NCI-H2081 (cell line): ENCODE measurements at places on chromosomes 2 and 18.

GRCh38 chr2:172745636-172746035, 10.0 kb downstream of the RAPGEF4 start:
- DNase-seq = no peak

DNA sequence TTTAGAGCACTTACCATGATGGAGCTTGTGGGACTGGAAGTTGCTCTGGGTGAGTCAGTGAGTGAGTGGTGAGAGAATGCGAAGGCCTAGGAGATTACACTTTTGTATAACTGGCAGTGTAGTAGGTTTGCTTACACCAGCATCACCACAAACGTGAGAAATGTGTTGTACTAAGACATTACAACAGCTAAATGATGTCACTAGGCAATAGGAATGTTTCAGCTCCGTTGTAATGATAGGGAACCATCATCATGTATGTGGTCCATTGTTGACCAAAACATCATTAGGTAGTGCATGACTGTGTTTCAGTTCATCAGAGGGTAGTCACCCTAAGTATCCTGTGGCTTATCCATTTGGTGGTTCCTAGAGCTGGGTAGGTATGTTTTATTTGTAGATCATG, 11.9 kb downstream of the ZNF407 start:
- DNase-seq = no peak

DNA sequence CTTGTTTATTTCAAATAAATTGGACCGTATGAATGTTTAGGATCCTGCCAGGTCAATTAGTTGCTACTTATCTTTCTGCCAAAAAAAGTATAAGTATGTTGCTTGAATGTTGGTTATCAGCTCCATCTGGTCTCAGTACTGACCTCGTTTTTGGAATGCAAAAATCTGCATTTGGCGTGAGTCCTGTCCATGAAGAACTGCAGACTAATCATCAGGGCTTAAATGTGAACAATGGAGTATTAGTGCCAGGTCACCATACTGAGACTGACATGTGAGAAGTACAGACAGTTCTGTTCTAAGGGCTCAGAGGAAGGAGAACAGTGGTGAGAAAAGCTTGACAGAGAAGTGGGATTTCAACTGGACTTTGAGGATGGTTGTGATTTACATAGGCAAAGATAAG, 393.1 kb upstream of the SLC14A2 start:
- no peak for DNase-seq

DNA sequence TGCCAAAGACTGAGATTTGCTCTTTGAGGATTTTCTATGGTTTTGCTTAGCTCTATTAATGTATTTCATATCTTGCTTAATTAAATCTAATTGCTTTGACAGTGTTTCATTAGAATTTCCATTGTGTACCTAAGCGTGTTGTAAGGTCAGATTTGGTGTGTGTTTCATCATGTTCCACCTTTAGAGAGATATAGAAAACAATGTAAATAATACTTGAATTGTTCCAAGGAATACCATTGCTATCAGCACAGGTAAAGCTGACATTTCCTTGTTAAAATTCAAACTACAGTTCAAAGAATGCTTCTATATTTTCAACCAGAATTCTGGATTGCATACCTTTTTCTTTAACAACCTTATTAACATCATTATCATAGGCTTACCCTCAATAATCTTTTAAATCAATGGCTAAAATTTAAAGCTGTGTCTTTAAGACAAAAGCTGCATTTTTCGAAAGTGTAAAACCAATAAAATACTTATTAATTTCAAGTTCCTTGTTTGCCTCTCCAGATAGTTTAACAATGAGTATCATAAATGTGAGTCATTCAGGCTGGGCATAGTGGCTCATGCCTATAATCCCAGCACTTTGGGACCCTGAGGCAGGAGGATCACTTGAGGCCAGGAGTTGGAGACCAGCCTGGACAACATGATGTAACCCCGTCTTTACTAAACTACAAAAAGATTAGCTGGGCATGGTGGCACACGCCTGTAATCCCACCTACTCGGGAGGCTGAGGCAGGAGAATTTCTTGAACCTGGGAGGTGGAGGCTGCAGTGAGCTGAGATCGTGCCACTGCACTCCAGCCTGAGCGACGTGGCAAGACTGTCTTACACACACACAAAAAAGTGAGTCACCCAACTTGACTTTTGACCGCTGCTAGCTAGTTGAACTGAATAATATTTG, 188.0 kb upstream of the PKDCC start:
- DNase-seq = no peak

DNA sequence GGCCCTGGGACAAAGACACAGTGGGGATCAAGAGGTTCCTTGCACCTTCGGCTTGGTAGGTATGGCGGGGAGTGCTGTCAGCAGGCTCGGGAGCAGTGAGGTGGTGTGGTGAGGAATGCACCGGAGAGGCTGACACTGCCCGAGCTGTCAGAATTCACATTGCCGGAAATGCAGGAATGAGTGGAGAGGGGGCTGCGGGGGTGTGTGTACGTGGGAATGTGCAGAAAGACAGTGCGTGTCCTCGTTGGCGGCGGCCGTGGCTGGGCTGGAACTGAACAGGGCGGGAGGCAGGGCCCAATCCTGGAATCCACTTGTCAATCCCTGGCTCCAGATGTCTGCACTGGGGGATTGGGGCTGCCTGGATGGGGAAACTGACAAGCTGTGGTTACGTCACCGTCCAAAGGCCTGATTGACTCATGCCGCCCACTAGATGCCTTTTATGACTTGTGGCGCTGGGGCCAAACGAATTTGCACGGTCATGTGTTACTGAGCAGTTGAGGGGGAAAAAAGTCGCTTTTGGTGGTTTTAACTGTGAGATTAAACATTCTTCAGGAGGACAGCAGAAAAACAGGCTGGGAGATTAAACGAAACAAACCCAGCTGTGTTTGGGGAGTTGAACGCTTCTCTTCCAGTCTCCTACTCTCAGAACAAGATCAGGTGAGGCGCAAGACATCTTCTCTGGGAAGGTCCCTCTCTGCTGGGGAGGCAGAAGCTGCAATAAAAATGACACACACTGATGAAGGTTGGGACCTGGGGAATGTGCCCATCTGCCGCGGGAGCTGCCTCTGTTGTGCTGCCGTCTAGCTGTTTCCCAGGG, 189.4 kb upstream of the GLI2 start:
- no peak for DNase-seq

- DNase-seq = no peak
Observed at GRCh38 chr2:218981881-218982585, 3.0 kb downstream of the FEV start.

DNA sequence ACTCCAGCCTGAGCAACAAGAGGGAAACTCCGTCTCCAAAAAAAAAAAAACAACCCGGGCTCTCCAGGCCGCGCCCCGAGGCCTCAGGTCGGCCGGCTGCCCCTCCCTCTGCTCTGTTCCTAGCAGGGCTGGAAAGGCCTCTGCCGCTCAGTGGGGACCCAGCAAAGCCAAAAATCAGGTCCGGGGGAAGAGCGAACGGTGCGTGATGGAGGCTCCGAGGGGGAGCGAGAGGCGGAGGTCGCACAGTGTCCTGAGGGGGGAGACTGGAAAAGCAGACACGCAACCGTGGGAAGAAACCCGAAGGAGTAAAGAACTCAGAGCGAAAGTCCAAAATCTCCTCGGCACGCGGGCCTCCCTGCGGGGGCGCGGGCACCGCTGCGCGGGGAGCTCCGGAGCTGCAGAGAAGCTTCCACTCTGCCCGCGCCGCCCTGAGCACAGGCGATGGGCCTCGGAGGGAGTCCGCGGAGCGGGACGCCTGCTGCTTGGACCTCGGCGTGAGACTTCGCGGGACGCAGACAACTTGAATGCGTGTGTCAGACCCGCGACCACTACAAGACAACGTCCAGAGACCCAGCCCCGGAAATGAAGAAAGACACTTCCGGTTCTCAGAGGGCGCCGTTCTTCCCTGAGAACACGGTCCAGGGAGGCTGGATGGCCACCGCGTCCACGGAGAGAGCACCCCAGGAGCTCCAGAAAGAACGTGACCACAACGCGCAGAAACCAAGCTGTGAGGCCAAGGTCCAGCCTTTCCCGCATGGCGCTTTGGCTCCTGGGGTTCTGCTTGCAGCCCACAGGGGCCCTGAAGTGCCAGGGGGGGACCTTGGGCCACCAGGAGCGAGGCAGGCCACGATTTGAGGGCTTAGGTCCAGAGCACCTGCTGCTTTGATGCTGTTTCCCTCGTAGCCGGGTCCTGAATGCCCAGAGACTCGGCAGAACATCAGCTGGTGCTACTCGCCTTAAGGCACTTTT, 219.8 kb downstream of the DPP10 start:
- peak; percentile 70 for DNase-seq

DNA sequence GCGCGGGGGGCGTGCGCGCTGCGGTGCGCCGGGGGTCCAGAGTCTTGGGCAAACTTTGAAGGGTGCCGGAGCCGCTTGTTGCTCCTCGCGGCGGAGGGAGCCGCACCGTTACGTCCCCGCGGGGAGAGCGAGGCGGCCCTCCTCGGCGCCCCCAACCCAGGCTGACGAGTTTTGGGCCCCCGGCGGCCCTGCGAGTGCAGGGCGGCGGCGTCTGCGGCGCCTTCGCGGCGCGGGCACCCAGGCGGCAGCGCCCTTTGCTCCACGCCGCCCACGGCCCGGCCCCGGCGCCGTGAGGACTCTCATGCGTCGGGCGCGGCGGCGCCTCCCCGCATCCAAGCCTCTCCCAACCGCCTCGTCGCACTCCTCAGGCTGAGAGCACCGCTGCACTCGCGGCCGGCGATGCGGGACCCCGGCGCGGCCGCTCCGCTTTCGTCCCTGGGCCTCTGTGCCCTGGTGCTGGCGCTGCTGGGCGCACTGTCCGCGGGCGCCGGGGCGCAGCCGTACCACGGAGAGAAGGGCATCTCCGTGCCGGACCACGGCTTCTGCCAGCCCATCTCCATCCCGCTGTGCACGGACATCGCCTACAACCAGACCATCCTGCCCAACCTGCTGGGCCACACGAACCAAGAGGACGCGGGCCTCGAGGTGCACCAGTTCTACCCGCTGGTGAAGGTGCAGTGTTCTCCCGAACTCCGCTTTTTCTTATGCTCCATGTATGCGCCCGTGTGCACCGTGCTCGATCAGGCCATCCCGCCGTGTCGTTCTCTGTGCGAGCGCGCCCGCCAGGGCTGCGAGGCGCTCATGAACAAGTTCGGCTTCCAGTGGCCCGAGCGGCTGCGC, 814 bp downstream of the FZD7 start:
- DNase-seq = peak; percentile 13

- DNase-seq = no peak
Observed at GRCh38 chr2:15938803-15939555, 1.4 kb upstream of the MYCN start.

- peak; percentile 91 for DNase-seq
Observed at GRCh38 chr2:26982102-26982742, 11.8 kb downstream of the MAPRE3 start.

DNA sequence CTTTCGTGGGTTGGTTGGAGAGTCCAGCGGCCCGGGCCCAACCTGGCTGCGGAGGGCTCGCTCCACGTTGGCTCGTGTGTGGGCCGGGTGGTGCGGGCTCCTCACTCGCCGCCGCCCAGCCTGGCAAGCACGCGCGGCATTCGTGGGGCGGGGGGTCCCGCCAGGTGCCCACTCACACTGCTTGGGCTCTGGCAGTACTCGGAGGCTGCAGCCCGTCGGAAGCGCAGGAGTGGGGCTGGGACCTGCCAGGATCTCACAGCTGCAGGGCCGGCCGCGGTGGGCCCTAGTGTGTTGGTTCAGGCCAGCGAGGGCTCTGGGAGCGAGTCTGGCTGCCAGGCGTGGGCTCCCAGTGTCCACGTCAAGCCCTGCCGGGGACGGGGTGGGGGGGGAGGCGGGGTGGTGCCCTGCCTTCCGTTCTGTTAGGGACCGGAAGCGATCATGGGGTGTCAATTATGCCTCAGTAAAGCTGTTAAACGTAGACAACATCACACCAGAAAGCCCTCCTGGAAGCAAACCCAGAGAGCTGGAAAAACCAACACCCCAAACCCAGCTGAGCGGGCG, 1.0 kb upstream of the HS6ST1 start:
- DNase-seq = no peak

DNA sequence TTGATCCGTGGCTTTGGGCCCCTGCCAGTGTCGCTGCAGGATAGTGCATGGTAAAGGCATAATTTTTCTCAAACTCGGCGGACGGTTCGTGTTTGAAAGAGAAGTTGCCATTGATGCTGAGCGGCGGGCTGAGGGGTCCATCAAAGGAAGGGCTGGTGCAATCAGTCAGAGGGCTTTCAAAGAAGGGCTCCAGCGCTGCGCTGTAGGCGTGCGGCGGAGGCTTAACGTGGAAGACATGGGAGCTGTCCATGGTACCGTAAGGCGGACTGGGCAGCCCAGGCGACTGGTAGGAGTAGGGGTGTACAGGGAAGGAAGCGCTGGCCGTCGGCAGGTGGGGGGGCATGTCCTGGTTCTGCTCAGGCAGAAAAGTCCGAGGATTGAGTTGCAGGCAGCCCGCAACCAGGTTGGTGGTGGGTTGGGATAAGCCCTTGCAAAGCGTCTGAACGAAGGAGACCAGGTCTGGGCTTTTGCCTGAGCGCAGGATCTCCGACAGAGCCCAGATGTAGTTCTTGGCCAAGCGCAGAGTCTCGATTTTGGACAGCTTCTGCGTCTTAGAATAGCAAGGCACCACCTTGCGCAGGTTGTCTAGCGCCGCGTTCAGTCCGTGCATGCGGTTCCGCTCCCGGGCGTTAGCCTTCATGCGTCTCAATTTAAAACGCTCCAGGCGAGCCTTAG, 2.3 kb downstream of the NEUROD1 start:
- DNase-seq = no peak

DNA sequence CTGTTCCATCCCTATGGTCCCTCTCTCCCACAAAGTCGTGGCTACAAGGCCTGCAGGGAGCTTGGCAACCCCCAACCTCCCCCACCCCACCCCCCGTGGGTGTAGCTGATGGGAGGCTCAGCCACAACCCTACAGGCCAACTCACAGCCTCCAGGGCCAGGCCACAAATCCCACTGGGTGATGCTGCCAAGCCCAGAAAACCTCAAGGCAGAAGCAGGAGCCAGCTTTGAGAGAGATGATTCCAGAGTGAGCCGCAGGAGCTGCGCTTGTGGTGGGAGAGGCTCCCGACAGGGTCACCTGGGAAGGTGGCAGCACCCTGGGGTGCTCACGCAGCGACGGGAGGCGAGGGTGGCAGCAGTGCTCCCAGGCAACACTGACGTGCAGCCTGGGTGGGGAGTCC, 44.8 kb downstream of the ADCY3 start:
- DNase-seq = no peak

DNA sequence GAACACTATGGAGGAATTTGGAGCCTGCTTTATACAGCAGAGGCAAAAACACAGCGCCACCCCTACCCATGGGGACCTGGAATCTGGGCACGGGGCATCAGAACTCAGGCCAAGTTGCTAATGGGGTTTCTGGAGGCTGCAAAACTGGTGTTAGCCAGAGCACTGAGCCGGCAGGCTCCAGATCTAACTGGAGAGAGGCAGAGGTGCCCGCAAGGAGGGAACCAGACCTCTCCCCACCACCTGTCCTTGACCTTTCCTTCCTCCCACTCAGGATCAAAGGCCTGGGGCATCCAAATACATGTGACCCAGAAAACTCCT, 126.6 kb downstream of the TNS1 start:
- no peak for DNase-seq
